ENCODE measurements at places on chromosomes 5 and 9.
A peak's percentile ranks its signal among the peaks of the same experiment; 100 is the strongest.

- DNase-seq = no peak
These were observed 339.5 kb upstream of the RFX3 start for GRCh38 chr9:3865141-3865772.

DNA sequence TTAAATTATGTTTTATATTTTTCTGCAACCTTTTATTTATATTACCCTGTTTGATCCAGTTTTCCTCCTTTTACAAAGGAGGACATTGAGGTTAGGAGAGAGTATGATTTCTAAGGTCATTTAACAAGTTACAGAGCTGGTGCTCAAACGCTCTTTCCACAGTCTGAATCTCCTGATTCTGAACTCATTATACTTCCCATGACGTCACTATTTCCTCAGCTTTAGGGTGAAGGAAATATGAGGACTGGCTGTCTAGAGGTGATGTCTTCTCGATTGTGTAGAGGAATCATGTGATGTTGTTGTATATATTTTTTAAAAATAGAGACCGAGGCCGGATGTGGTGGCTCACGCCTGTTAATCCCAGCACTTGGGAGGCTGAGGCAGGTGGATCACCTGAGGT is 140.0 kb downstream of the ARHGAP26 start:
- DNase-seq = no peak

DNA sequence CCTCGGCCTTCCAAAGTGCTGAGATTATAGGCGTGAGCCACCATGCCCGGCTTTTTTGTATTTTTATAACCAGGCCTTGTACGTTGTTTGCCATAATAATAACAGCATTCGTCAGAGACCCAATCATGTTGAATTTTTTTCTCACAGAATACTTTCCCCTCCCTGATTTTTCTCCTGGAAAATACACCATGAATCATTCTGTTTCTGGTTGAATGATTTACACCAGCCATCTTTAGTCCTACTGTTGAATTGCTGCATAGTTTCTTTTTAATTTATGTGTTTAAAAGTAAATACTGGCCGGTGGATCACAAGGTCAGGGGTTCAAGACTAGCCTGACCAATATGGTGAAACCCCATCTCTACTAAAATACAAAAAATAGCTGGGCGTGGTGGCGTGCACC is 3.5 kb downstream of the CNOT8 start:
- no peak for DNase-seq

GRCh38 chr5:171707442-171707792 is 78.2 kb upstream of the SMIM23 start:
- DNase-seq = no peak

GRCh38 chr5:146047396-146047795 is 58.0 kb downstream of the PLAC8L1 start:
- DNase-seq = peak; percentile 69

- no peak for DNase-seq
These were observed 96.5 kb upstream of the RPS23 start for GRCh38 chr5:82374637-82375036.

GRCh38 chr9:77011973-77012821 is 7.3 kb upstream of the FOXB2 start:
- peak; percentile 53 for DNase-seq

DNA sequence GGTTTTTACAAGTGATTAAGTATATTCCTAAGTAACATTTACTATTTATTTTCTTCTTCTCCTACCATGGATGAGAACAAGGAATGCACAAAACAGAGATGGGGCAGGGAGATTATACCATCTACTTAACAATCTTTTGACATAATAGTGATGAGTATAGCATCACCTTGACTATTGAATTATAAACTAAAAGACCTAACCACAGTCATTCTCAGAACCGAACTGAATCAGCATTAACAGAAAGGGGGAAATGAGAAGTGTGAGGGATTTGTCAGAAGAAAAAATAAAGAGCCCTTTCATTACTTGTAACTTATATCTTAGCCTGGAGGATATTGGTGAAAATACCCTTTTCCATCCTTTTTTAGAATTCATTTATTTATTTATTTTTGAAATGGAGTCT is 21.9 kb downstream of the OR2Y1 start:
- DNase-seq = no peak

DNA sequence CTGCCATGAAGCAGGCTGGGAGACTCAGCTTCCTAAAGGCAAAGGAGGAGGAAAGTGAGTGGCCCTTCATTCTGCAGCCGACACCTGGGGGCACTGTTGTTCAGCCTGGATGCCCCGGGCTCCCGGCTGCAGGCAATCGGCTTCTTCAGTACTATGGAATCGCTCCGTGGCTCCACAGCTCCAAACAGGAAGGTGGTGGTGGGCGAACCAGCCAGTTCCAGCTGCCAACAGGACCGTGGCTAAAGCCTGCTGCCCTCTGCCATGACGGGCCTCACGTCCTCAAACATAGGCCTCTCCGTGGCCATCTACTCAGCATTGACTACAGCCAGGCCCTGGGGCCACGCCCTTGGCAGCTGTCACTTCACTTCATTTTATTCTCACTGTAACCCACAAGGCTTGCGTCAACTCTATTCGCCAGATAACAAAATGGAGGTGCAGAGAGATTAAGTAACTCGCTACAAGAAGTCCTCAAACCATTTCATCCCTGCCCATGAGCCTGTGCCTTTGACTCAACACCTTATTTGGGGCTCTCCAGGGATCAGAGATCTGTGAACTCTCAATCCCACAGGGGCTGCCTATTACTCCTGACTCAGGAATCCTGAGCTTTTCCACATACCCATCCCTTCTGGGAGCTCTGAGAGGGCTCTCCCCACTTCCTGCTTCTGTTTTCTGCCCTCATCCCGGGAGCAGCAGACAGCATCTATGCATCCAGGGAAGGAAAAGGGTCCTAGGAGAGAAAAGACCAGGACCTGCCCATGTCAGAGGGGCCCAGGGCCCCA is 38.0 kb downstream of the PAX5 start:
- peak; percentile 55 for DNase-seq

DNA sequence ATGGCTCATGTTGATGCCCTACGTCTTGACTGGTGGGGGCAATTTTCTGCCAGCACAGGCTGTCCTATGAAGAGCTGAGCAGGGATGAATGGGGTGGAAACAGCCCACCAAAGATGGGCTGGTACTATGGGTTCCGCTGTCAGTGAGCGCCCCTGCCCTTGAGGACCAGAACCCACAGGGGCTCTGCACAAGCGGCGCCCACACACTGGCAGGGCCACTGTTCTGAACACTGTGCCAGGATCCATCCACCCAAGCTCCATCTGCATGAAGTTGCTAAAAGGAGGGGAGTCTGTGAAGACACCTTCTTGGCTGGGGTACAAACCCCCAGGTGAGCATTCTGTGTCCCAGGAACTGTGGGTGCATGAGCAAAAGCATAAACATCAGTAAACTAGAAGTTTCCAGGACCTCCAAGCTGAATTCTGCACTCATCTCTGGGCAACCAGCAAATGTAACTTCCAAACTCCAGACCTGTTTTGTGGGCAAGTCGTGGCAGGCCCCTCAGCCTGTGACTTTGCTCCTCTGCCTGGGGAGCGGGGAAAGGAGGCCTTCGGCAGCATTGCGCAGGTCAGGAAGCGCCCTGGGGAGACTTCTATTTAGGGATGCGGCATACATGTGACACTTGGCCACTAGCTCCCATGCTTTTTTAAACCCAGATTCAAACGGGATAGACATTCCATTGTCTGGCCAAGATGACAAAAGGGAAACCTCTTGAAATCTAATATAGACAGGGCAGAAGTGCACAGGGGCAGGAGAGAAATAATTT is 48.9 kb downstream of the PTPN3 start:
- DNase-seq = no peak

DNA sequence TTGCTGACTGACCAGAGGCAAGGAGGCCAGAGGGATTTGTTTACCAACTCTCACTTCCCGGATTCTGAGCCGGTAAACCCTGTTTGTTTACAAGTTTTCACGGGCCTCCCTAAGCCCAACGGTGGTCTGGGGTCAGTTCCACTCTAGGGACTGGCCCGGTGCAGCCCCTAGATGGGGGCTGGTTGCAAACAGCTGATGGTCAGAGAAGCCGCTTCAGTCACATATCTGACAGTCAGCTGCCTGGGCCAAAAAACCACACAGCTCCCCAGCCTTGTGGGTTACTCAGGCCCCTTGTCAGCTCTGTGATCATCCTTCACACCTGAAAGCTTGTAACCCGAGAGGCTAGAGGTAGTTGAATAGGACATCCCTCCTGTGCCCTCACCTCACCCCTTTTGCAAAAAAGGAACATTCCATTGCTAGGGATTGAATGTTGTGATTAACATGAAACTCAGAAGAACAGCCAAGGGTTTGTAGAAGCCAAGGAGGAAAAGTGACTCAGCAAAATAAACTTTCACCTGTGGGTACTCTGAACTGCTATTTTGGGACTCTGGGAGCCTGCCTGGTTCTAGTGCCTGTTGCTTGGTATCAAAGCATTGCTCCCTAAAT is 40.4 kb downstream of the SAR1B start:
- peak; percentile 44 for DNase-seq

GRCh38 chr9:8733131-8733954 is 933.8 kb upstream of the DMAC1 start:
- DNase-seq = no peak

- DNase-seq = no peak
These were observed 671.1 kb downstream of the TAF11L14 start for GRCh38 chr5:18305288-18305924.

DNA sequence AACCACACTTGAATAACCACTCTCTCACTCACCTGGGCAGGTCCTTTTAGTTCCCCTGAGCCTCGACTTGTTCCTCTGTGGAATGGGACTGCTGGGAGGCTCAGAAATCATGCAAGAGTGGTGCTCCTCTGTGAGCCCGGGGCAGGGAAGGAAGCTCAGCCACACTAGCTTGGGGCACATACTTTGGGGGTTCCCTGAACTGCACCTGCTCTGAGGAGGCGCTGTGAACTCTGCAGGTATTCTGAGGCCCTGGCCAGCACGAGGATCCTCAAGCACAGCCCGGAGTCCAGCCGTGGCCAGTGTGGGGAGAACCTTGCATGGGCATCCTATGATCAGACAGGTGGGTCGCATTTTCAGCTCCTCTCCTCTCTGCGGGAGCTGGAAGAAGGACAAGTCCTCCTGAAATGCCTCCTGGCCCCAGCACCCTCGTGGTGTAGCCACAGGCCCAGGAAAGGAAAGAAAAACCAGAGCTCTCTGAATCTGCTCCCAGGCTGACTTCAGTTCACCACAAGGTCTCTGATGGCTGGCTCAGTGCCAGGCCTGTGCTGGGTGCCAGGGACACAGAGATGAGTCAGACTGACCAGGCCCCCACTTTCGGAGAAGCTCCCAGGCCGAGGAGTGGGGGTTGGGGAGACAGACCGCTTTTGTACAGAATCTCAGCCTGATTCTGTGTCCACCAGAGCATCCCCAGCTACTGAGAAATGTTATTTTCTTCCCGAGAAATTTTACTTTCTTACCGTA is 11.9 kb downstream of the GLIPR2 start:
- DNase-seq = peak; percentile 74

DNA sequence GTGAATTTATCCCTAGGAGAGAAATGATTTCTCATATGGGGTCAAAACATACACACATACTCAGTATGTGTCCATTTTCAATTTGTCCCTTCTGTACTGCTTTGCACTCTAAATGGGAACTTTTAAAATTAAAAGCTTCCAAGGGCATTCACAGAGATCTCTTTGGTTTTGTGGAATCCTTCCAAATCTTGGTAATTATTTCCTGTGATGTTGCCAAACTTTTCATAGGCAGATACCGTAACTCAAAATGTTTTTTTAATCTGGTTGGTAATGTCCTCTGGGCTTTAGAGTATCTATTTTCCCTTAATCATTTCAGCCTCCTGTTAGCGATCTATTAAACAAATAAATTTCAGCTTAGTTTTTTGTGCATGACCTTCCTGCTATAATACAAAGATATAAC is 282.4 kb downstream of the ARHGEF28 start:
- no peak for DNase-seq
